ENCODE measurements at places on chromosomes 3 and 15.

- no peak for DNase-seq
These were observed 47.4 kb downstream of the PAQR5 start for GRCh38 chr15:69346112-69346511.

DNA sequence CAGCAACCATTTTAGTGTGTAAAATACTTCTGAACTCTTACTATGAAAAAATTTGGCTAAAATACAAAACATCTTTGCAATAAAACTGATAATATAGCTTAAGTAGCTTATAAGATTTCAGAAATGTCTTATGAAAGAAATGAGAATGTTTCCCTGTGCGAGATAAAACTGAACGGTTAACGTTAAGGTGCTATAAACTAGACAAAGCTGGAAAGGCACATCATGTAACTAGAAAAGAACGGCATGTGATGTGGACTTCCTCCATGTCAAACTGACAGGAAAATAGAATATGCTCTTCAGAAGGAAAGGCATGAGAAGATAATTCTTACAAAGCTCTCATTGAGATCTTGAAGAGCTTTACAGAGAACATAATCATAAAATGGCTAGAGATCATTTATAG lies 36.5 kb downstream of the NCK1 start:
- DNase-seq: no peak

GRCh38 chr15:62999923-63000561 lies 42.5 kb upstream of the TPM1 start:
- no peak for DNase-seq

- no peak for DNase-seq
These were observed at the start of gene PLA1A for GRCh38 chr3:119597548-119598288. TSS of gene PLA1A (plus strand) at chr3:119597885. CDS start at chr3:119597914, 29 bp downstream.

- DNase-seq: no peak
These were observed 335.9 kb upstream of the SLCO3A1 start for GRCh38 chr15:91517491-91518200.

DNA sequence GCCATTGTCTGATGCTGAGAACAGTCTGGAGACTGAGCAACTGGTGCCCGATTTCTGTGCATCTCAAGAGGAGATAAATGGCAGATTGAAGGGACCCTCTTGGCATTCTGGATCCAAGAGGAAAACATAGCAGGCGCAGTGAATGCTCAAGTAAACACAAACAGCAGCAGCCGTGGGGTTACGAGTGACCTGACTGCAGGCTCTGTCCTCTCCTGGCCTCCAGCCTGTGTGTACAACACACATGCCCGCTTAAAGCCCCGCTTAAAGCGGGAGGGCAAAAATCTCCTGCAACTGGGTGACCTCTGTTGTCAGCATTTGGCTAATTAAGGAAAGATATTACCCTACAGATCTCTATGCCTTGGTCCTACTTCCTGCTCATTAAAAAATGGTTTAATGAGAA lies 120.5 kb downstream of the GREM1 start:
- DNase-seq: no peak

GRCh38 chr3:24595796-24596195 lies 101.1 kb upstream of the THRB start:
- DNase-seq: no peak

DNA sequence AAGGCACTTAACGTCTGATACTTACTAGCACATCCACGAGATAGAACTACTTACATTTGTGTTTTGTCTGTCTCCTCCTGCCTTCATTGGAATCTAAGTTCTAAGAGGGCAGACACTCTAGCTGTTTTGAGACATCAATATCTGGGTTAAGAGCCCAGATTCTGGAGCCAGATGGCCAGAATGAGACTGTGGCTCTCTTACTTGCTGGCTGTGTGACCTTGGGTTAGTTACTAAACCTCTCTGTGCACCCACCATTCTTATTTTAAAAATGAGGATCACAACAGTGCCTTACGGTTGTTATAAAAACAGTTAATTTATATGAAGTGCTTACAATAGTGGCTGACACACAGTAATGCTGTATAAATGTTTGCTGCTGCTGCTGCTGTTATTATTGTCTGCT lies 7.7 kb downstream of the STARD5 start:
- no peak for DNase-seq

DNA sequence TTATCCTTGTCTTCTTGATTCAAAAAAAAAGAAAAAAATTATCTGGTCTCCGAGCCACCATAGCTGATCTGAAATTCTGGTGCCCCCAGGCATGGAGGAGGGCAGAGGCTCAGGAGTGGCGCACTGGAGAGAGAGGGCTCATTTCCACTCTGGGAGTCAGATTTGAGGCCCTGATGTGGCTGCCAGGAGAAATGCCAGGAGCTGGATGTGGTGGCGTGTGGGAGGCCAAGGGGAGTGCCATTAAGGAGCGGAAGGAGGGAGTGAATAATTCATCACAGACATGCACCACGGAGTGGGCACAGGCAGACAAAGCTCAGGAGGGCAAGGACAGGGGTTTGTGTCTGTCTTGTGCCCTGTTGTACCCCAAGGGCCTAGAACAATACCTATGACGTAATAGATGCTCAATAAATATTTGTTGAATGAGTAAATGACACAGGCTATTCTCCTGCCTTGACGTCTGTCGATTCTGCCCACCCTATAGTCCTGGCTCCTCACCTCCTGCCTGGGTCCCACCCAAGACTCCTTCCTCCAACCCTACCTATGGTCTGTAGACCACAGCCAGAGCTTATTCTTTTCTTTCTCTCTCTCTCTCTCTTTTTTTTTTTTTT lies 12.0 kb upstream of the GRIP2 start:
- DNase-seq: no peak

DNA sequence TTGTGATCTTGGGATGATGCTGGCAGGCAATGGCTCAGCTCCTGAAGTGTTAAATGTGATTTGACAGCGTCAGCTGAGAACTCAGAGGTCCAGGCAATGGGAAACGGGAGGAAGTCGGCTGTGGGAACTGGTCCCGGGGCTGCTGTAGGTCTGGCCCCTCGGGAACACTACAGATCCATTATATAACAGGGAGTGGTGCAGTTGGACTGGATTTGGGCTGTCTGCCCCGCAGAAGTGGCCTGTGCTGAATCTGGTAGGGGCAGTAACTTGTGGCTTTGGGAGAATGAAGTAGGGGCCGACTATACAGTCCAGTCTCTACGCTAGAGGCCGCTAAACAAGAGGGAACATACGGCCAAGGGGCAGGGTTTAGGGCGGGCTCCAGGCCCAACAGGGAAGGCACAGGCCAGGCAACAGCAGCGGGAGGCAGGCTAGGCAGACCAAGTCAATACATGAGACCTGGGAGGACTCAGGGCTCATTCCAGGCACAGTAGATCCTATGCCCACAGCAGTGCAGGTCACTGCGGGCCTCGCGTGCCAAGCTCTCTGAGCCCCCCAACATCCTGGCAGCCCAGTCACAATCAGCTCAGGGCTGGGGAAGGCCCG lies 20.3 kb upstream of the IL16 start:
- no peak for DNase-seq

DNA sequence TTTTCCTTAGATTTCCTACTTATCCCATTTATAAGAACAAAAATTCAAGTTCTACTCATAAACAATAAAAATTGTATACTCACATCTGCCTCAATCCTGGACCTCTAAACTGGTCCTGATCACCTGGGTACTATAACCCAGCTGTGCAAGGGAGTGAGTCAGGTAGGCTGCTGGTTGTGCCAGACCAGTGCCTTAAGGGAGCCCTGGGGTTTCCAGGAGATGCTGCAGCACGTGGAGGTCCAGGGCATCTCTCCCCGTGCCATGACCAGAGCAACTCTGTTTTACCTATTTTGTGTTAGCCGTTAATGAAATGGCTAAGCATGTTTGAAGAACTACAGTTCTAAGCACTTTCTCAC lies 140.2 kb upstream of the TRIM42 start:
- DNase-seq: no peak

DNA sequence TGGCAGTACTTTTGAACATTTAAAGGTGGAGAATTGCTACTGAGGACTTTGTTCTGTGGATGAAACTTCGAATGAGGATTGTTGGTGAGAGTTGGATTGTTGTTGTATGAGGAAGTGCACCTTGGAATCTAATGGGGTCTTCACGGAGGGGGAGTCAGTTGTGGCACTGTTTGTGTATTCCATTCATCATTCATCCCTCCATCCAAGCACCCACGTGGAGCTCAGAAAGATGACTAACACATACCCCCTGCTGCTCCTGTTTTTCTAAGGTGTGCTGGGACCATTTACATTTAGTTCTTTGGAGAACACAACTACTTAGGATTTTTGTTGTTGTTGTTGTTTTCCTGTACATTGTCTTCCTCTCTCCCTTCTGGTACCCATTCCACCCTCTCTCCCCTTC lies 122.6 kb downstream of the IGF1R start:
- DNase-seq: no peak

All from NCI-H1436 treated with DMSO at 0.1 percent for 48 hours (cell line).